ENCODE measurements at places on chromosomes 1 and 21.
A peak's percentile ranks its signal among the peaks of the same experiment; 100 is the strongest.

- no peak for DNase-seq
Measured at GRCh38 chr1:161739865-161740566, 9.6 kb upstream of the DUSP12 start.

DNA sequence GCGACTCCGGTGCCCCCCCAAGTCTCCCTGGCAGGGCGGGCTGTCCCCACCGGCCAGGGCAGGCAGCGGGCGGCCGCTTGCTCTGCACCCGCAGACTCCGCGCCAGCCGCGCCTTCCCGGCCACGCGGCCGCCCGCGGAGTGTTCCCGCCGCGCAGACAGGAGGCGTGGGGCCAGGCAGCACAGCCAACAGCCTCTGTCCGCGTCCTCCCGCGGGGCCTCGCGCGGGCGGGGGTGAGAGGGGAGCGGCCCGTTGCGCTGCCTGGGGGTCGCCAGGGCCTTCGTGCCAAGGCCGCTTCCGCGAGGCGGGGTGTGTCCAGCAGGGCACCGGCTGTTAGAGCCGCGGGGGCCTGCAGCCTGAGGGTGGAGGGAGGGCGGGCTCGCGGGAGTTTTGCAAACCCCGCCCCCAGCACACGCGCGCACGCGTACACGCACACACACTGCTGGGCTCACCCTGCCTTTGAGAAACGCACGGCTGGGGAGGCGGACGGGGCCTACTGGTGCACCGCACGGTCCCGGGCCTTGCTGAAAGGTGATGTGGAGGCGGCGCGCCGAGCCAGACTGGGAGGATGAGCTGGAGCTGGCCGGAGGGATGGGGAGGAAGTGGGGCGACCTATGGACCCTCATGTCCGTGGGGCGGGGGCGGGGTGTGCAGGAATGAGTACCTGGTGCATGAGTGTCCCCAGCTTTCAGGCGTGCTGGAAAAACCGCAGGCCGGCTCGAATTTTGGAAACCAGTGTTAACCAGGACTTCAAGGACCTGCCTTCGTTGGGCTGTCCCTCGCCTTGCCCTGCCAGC is 41.5 kb downstream of the KIAA1614 start:
- peak; percentile 29 for DNase-seq

DNA sequence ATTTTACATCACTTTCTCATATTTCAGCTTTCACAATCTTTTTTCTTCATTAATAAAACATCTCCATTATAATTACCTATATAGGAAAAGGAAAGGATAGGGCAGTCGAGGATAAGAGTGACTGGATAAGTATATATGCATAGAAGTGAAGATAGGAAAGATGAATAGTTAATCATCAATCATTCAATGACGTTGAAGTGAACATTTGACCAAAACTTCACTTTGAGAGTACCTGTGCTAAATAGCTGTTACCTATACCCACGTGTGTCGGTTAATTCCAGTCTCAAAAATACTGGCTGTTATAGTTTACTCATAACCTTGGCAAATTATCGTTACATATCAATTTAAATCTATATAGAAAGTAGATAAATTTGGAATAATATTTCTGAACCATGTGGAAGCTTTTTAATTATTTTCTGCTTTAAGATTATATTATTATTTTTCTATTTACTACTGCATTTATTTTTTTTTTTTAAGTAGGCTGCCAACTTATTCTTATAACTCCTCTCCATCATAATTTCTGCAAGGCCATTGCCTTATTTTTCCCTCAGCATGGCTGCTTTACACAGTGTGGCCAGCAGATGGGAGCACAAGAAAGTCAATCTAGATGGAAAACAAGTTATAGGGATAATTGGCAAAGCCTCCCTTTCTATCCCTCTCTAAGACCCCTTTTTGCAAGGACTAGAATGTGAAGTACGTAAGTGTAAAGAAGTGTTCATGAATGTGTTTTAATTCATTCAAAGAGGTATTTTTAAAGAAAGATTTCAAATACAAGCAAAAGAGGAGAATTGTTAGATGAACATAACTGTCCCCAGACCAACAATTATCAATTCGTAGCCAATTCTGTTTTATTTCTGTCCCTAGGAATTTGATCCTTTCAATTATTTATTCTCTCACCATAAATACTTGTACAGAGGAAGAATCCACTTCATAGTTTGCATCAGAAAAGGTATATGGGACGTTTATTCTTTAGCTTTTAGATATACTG is 290.4 kb downstream of the KCNT2 start:
- no peak for DNase-seq

DNA sequence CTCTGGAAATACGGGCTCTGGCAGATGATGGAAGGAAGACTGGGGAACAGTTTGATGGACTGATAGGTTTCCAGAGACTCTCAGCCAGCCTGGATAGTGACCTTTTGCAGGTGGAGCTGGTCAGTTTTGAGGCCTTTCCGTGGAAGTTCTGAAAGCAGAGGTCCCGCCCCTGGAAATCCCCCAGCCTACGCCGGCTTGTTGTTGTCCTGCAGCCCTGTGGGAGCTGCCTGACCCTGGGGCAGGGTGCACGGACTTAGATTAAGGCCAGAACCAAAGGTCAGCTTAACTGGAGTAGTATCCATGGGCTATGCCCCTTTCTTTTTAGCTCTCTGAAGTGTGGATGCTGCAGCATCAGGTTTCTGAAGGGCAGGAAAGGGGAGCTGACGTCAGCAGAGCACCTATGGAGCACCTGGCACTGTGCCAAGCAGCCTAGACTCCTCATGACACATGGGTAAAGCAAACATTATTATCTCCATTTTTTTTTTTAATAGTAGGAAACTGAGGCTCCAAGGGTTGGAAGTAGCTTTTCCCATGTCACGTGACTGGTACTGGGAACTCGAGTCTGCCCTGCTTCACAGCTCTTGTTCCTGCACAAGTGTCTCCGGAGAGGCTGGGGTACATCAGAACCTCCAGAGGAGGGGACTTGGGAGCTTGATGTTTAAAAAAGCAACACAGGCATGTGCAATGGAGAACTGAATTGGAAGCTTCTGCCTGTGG is 38.5 kb downstream of the IER5 start:
- DNase-seq = no peak

DNA sequence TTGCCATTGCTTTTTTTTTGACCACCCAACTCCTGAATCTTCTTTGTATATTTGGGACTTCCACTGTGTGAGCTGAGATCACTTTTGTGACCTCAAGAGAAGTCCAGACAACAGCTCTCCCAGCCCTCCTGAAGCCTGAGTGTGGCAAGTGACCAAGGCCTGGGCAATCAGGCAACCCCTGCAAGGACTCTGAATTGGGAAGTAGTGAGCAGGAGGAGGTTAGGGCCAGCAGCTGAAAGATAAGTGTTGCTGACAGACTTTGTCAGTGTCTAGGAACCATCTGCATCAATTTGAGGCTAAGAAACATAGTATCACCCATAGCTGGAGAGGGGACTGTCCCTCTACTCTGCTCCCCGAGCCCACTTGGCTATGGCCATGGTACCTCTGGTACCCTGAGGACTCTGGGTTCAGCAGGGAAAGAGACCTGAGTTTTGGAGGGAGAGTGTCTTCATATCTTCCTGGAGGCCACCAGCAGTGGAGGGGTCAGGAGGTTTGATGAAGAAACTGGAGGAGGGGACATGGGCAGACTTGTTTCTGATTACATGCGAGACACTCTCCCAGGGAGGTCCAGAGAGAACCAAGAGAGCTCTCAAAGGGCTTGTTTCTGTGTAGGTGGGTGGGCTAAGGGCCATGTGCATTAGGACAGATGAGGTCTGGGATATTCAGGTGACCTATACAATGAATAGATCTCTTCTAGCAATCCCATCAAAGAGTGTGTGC is 147.0 kb upstream of the DNAH14 start:
- DNase-seq = no peak

GRCh38 chr1:205585835-205586785 is 45.7 kb downstream of the ELK4 start:
- DNase-seq = no peak

DNA sequence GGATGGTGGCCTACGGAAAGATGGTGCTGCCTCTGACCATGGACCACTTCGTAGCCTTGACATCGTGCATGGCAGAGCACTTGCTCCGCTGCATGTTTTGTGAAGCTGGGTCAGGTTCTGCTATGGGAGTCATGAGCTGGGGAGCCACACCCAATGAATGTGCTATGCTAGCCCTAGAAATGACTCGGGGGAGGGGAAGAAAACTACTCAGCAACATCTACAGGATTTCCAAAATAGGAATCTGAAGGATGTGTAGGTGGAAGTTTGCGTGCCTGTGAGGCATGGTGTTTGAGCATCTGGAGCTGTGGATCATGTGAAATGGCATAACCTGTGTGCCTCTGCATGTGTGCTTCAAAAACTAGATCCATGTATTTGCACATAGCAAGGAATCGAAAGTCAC is 247.3 kb downstream of the CACNA1E start:
- no peak for DNase-seq

- no peak for DNase-seq
Measured at GRCh38 chr1:47324682-47325081, 8.9 kb upstream of the CMPK1 start.

- DNase-seq = no peak
Measured at GRCh38 chr1:202031796-202032195, 21.4 kb downstream of the ELF3 start.

DNA sequence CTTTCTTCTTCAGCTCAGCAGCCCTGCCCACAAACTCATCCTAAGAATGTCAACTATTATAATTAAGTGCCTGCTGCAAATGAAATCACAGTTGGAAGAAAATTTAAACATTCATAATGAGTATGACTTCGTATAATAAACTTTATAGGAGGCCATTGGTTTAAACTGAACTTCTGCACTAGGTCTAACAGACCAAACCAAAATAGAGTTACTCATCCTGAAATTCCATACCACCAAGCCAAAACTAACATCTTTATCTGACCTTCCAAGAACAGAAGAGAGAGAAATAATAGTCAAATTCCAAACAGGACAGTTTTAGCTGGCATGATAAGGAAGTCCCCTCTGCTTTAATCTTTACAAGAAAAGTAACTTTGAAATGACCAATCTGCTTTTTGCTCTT is 472.4 kb upstream of the PRMT6 start:
- DNase-seq = no peak

DNA sequence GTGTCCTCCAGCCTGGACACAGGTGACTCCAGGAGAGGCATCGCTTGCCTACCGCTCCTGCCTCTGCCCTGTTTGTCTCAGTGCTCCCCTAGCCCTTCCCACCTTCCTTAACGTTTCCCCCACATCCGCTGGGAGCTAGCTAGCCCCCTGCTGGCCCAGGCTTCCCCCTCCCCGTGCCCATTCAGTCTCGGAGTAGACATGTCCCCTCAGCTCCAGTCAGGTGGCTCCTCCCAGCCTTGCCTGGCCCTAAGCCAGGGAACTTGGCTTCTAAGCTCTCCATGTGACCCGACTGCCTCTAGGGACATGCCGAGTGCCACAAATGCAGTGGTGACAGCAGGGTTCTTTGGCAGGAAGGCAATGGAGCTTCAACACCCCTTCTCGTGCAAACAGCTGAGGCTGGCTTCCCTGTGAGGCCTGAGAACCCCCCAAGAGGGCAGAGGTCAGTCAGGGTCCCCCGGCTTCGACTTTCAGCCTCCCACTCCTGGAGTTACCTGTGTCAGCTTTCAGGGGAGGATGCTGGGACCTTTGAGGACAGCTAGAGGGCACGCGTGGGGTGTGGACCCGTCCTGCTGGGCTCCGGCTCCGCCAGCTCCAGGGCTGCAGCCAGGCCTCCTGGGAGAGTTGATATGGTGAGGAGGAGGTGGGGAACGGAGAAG is 16.2 kb downstream of the DRAXIN start:
- DNase-seq = no peak

GRCh38 chr1:61102041-61102440 is 19.7 kb downstream of the NFIA start:
- no peak for DNase-seq

DNA sequence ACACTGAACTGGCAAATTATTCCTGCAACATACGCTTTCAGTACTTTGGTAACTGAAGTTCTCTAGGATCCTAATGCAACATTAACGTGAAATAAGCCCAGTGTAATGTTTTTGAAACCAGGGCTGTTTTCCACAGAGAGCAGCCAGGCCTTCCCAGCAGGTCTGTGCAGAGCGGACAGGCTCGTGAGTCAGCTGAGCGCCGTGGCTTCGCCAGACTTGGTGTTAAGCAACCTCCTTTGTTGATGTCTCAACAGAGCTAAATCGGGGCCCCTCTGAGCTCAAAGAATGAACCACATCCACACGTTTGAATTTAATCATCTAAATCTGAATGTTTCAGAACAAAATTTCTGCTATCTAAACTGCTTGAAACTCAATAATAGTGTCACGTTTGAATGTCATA is 181.8 kb upstream of the FMN2 start:
- DNase-seq = no peak

GRCh38 chr1:4598561-4598960 is 55.8 kb upstream of the AJAP1 start:
- no peak for DNase-seq

DNA sequence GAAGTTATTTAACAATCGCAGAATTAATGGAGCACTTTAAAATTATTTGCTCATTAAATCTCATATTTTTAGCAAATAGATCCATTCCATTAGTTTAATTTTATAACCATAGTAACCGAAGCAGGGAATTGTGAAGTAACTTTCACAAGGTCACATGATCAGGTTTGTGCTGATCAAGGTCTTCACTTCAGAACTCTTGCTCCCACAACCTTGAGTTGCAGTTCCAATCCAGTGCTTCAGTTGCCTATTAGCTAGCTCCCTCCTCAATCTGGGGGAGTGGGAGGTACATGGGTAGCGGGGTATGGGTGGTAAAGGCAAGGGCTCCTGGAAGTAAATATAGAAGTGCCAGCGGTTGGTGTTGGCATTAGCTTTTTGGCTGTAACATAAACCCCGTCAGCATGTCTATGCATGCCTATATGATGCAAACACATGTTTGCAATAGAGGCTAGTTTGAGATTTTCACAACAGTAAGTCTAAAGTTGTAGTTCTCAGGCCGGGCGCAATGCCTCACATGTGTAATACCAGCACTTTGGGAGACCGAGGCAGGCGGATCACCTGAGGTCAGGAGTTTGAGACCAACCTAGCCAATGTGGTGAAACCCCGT is 5.8 kb downstream of the ATP5IF1 start:
- no peak for DNase-seq

DNA sequence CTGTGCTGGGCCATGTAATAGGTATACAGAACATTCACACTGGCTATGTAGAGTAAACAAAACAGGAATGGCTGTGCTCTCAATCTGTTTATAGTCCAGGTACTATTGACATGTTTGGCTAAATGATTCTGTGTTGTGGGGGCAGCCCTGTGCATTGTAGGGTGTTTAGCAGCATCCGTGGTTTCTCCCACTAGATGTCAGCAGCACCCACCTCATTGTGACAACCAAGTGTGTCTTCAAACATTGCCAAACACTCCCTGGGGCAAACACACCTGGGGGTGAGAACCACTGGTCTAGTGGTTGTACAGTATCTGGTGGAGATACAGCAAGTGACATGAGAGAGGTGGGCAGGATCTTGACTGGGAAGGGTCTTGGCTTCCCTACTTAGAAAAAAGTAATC is 80.4 kb upstream of the SPATA6 start:
- DNase-seq = no peak

- DNase-seq = no peak
Measured at GRCh38 chr1:36576551-36577110, 93.9 kb upstream of the CSF3R start.

- no peak for DNase-seq
Measured at GRCh38 chr1:204563307-204563706, 47.1 kb downstream of the MDM4 start.
